ENCODE measurements at places on chromosomes 3 and 15.

DNA sequence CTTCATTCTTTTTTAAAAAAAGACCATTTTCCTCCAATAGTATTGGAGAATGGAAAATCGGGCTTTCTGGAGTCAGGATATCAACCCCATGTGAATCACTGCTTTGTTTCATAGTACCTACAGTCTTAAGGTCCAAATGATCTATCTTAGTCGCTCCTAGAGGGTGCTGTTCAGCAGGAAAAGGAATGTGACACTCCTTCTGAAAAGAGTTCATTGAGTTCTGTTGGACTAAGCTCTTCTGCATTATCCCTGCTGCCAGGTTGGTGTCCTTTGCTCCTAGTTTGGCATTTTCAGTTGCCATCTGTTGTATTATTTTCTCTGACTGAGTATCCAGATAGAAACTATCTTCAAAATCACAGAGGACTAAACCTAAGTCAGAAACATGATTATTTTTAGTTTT is 57.2 kb downstream of the POLQ start:
- no peak for DNase-seq

DNA sequence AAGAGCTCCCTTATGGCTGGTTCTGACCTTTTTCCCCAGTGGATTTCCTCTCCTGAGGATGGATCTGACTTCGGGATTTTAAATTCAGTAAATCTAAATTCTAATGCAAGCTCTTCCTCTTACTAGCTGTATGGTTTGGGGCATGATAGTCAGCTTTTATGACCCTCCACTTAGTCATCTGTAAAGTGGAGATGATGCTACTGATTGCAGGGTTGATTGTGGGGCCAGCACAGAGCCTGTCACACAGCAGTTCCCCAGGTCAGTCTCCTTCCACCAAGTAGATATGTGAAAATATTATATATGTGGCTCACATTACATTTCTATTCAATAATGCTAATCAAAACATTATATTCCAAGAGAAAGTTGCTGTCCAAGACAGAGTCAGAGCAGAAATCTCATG is 141.3 kb upstream of the UBE2E1 start:
- DNase-seq, result no peak

GRCh38 chr3:5022966-5023776 is 43.9 kb downstream of the BHLHE40 start:
- no peak for DNase-seq

DNA sequence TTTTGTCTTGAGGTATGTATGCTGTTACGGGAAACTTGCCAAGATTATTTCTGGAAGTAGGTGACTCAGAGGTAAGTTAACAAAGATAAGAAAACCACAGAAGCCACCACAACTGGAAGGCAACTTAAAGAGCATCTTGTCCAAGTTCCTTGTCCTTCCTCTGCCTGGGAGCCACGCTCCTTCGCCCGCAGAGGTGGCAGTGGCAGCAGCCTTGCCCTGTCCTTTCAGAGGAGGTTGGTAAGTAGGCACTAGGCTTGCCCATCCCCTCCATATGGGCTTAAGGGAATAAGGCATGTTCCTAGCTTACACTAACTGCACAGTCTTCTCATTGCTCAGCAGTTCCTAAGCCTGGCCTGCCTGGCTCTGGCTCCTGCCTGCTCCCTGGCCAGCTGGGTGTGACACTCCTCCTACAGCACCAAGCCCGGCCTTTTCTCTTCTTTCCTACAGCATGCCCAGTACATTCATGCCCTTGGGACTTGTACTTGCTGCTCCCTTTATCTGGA is 48.0 kb upstream of the RAB6B start:
- DNase-seq, result no peak

GRCh38 chr15:41367418-41367817 is 34.7 kb downstream of the NUSAP1 start:
- no peak for DNase-seq

GRCh38 chr3:2516762-2517441 is 418.2 kb downstream of the CNTN4 start:
- no peak for DNase-seq

DNA sequence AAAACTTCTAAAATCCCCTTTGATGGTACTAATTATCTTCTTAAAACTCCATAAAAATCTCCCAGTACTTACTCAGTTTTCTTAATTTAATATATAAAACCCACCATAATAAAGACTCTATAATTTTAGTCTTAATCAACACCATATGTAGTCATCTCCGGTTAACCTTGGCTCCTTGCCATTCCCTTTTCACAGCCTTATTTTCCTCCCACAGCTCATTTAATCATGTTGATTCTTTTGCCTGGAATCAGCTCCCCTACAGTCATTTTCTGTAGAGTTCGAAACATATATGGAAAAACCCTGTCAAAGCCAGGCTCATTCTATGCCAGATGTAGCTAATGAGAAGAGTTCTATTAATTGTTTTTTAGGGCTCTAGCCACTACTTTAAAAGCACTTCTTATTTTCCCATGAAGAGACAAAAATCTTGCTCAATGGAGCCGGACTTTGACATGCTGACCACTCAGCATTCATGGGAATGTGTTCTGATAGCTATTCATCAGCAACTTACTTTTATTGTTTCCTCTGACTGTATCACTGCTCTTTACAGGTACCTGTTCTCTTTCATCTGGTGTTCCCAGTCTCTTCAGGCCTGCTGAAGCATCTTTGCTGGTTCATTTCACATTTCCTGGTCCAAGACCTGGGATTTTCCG is 573.4 kb downstream of the NAALADL2 start:
- no peak for DNase-seq

GRCh38 chr3:182000447-182000846 is 288.7 kb downstream of the SOX2 start:
- DNase-seq, result no peak

GRCh38 chr3:192826214-192827006 is 91.2 kb downstream of the MB21D2 start:
- no peak for DNase-seq

DNA sequence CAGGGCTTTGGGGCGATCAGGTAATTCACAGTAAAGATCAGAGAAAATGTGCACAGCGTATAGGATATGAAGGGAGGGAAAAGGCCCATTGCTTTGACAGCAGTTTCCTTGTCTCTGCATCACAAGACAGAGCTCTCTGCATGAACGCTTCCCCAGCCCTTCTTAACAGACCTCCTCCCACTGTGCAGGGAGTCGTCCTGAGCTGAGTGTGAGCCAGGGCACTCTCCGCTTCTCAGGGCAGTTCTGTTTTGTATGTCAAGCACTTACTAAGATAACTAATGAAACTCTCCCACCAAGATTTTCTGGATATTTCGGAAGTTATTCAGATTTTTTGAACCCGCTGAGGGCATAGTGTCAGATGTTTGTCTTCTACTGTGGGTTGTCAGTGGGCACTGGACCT is 105.8 kb upstream of the C15orf61 start:
- no peak for DNase-seq

GRCh38 chr3:152706991-152707713 is 127.8 kb upstream of the P2RY1 start:
- no peak for DNase-seq

- no peak for DNase-seq
These were observed 400.0 kb downstream of the ZIC1 start for GRCh38 chr3:147809206-147809605.
